ENCODE measurements at places on chromosomes 11 and 22.

GRCh38 chr11:121588747-121589146, 136.0 kb upstream of the SORL1-AS1 start:
- no peak for DNase-seq

- DNase-seq = no peak
These were observed 33.8 kb downstream of the SLC35F2 start for GRCh38 chr11:107824668-107825369.

DNA sequence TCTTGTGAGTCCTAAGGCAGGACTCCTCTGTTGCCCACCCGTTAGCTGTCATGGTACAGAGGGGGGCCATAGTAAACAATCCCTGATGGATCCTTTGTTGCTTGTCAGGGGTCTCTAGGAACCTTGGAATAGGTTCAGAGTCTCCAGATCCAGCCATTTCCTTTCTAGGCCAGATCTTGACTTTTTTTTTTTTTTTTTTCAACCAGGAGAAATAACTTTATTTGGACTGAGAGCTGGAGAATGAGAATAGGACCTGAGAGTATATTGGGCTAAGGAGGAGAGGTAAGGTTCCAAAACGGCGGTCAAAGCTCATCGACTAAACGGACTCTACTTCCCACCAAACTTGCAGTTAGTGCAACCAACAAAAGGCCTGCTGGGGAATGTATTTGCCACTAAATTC, 7.7 kb downstream of the CEP164 start:
- no peak for DNase-seq

GRCh38 chr22:43745411-43745770, 66.7 kb downstream of the EFCAB6 start:
- no peak for DNase-seq

DNA sequence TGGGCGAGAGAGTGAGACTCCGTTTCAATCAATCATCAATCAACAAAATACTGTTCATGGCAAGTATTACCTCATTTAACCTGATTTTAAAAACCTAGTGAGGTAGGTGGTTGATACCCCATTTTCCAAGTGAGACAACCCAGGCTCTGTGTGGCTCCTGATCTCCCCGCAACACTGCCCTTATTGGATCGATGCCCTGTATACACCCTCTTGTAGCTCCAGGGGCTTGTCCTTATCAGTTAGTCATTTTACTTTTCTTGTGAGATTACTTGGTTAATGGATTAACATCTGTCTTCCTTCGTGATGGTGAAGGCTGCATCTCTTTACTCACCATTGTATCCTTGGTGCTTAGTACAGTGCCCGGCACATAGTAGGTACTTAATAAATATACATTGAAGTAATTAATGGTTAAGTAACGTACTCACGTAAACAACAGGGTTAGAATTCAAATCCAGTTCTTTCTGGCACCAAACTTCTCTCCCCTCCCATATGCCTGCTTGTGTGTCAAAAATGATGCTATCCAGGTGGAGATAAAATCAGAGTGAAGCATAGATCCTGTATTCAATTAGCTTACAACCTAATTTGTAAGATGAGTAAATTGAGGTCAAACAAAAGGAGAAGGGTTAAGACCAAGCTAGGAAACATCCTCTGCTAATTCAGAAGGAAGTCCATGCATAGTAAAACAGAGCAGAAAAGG, 1.8 kb upstream of the PRG2 start:
- DNase-seq = no peak

DNA sequence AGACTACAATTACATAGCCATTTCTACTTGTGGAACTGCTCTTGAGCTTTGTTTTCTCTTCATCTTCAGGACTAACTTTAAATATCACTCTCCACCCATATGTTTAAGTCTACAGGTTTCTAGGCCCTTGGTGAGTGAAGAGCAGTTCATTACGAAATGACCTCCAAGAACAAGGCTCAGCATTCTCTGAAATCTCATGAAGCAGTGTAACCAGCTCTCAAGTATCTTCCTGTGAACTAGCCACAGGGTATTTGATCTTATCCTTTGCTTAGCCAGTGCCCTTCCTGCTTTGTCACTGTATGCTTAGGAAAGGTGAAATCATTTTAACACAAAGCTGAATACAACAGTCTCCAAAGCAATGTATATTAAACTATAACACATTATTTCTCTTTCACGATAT, 20.4 kb upstream of the LYVE1 start:
- DNase-seq = no peak

- DNase-seq = no peak
These were observed 2.0 kb downstream of the JRKL start for GRCh38 chr11:96391698-96392307.
